Activated T-cell treated with anti-CD3 and anti-CD28 coated beads, Interleukin-2, amount 50 U/mL, for 72 hours (primary cell): ENCODE measurements at places on chromosomes 7 and 10.
A peak's percentile ranks its signal among the peaks of the same experiment; 100 is the strongest.

DNA sequence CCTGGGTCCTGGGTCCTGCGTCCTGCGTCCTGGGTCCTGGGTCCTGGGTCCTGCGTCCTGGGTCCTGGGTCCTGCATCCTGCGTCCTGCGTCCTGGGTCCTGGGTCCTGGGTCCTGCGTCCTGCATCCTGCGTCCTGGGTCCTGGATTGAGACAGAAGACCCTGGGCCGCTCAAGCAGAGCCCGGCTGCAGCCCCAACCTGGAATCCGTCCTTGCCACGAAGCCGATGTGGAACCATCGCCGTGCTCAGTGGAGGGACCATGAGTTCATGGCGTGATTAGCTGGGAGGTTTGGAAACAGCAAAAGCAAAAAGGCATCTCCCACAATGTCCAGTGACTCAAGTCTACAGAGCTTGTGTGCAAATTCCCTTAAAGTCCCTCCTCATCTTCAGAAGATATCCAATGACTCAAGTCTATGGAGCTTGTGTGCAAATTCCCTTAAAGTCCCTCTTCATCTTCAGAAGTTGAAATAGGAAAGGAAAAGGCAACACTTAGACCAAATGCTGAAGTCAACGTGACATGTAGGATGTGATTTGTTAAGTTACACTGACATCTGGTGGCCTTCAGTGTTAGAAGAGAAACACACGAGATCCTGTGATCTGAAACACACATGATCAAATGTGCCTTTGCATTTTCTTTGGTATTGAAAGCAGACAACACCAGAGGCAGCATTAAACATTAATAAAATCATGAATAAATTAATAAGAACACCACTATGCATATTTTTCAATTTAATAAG lies 179.9 kb downstream of the PTPRN2 start:
- DNase-seq = peak; percentile 9
- no peaks in the 10 kb centered on the region for H3K36me3 ChIP-seq
- no peaks in the 10 kb centered on the region for H3K4me1 ChIP-seq

DNA sequence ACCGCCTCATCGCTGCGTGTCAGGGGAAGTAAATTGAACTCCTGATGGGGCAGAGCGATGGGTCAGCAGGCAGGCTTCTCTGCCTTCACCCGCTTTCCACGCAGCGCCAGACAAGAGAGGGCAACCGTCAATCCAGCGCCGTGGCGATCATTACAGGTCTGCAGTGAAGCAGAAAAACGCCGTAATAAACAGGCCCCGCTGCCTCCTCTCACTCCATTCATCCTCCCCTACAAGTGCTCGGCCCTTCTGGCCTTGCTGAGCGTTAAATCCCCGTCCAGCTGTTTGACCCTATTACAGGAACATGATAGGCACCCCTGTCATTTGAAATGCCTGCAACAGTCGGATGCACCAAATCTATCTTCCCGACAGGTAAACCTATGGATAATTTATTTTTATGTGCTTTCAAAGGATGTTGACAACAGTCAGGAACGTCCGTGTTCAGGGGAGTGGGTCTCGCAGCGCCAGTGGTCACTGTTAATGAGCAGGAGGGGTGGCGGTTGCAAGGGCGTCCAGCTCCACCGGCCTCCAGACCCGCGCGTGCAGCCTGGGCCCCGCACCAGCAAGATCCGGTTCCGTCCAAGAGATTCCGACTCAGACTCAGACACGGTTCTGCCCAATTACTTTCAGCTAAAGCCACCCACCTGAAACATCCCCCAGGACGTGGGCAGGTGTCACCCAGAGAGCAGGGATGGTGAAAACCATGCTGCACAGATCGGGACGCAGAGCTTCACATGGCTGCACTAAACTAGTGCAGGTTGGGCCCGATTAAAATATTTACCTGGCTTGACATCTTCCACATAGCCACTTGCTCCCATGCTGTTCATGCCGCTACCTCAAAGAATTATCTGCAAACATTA lies 508.0 kb upstream of the MGMT start:
- H3K27me3 ChIP-seq = no peaks in the 10 kb centered on the region
- no peaks in the 10 kb centered on the region for H3K4me1 ChIP-seq
- H3K36me3 ChIP-seq = no peaks in the 10 kb centered on the region
- DNase-seq = no peak
- H3K27ac ChIP-seq = no peak overlapping the region

- no peaks in the 10 kb centered on the region for H3K27me3 ChIP-seq
- H3K36me3 ChIP-seq = no peaks in the 10 kb centered on the region
- H3K27ac ChIP-seq = no peak overlapping the region
- H3K4me3 ChIP-seq = no peak overlapping the region
- DNase-seq = no peak
Measured at GRCh38 chr10:99984211-99985034, 25.3 kb downstream of the DNMBP start.

DNA sequence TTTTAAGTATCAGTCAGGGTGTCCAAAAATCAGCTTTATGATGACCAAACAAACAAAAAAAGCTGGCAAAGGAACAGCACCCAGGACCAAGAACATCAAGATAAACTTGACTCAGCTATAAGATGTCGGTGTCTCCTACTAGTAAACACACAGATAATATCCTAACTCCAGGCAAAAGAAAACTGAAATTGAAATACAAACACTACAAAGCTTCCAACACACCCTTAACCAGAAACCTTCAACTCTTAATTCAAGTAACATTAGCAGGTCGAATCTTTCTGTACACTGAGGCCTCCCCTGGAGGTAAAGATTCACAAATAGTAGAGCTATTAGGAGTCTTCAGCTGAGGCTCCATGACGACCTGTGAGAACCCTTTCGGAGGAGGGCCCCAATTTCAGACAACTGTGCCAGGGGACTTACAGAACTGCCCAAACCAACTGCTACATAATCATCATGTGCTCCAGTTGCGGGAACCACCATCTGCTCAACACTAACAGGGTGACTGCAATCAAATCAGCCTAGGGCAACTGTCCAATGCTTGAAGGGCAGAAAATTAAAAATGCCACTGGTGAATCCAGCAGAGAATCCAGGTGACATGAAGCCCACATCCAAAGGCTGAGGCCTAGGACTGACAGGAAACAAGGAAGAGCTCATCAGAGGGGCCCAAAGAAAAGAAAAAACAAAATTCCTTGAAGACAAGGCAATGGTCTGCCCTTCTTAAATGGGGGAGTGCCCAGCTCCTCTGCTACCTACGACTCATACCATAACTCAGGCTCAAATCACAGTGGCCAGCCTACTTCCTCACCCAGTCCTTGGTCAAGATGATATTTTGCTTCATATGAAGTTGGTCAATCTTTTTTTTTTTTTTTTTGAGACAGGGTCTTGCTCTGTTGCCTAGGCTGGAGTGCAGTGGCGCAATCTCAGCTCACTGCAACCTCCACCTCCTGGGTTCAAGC lies 20.0 kb downstream of the XPNPEP1 start:
- peak; percentile 25 for DNase-seq
- H3K27me3 ChIP-seq = no peaks in the 10 kb centered on the region
- H3K4me1 ChIP-seq = peaks cover 35% of the 10 kb centered on the region
- peak overlapping the region; percentile 93 for H3K27ac ChIP-seq

GRCh38 chr10:79409726-79410085 lies 35.7 kb downstream of the ZCCHC24 start:
- peaks cover 5% of the 10 kb centered on the region for H3K4me1 ChIP-seq
- no peak overlapping the region for H3K4me3 ChIP-seq
- no peak overlapping the region for H3K27ac ChIP-seq
- no peaks in the 10 kb centered on the region for H3K36me3 ChIP-seq
- no peaks in the 10 kb centered on the region for H3K27me3 ChIP-seq

- H3K36me3 ChIP-seq = no peaks in the 10 kb centered on the region
- peaks cover 29% of the 10 kb centered on the region for H3K27me3 ChIP-seq
- no peak overlapping the region for H3K4me3 ChIP-seq
- no peak overlapping the region for H3K27ac ChIP-seq
- DNase-seq = no peak
- H3K4me1 ChIP-seq = no peaks in the 10 kb centered on the region
Measured at GRCh38 chr7:27438881-27439589, 196.4 kb downstream of the EVX1 start.

GRCh38 chr7:128427289-128427891 lies 17.6 kb upstream of the IMPDH1 start:
- DNase-seq = no peak
- no peak overlapping the region for H3K4me3 ChIP-seq
- peaks cover 16% of the 10 kb centered on the region for H3K27me3 ChIP-seq

DNA sequence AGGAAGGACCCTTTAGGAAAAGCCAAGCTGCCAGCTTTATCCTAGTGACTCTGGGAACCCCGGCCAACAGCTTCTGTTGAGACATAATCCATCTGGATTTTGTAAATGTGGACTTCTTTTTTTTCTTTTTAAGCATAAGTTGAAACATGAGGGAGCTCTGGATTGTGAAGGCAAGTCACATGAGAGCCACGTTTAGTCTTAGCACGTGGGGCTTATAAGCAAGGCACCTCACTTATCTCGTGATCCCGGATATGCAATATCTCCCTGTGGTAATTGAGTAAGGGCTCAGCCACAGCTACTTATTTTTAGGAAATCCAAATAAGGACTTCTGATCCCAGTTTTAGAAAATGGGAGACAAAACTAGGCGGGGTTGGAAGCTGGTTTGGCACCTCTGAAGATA lies 111.2 kb upstream of the PTN start:
- H3K4me1 ChIP-seq = no peaks in the 10 kb centered on the region
- H3K27me3 ChIP-seq = peaks cover 8% of the 10 kb centered on the region
- no peak for DNase-seq
- no peak overlapping the region for H3K27ac ChIP-seq
- H3K4me3 ChIP-seq = no peak overlapping the region

- H3K4me3 ChIP-seq = no peak overlapping the region
- no peaks in the 10 kb centered on the region for H3K27me3 ChIP-seq
- no peaks in the 10 kb centered on the region for H3K4me1 ChIP-seq
- no peaks in the 10 kb centered on the region for H3K36me3 ChIP-seq
- H3K27ac ChIP-seq = no peak overlapping the region
Measured at GRCh38 chr7:120054376-120055100, 218.4 kb upstream of the KCND2 start.

DNA sequence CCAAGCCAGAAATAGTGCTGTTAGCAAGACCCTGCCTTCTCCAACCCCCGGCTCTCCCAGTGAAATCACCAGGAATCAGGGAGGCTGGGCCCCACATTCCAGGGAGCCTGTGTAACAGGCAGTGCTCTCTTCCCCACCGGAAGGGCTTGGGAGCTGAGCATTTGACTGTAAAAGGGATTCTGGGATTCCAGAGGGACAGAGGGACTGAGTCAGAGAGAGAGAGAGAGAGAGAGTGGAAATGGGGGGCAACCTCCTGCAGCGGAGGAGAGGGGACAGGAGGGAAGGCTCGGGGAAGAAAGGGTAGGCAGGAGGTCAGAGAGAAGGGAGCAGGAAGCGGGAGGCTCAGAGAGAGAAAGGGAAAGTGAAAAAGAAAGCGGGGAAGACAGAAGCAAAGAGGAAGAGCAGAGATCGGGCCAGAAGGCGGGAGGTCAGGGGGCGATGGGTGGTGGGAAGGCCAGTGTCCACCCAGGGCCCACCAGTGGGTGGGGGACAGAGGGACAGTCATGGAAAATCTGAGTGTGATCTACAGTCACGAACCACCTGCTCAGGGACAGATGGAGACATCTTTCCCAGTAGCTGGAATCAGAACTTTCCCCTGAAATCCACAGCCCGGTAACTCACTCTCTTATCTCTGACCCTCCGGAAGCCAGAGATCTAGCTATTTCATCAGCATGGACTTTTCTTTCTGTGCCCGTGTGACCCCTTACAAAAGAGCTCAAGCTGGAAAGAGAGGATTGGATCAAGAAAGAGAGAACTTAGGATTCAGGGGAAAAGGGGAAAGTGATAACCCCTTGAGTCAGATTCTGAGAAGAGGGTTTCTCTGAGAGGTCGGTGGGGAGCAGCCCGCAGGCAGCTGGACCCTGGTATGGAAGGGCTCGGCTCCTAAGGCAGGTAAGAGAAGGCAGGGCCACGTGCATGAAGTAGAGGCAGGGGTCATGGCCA lies 4.6 kb upstream of the SERPINE1 start:
- H3K27ac ChIP-seq = no peak overlapping the region
- peak overlapping the region; percentile 71 for H3K4me3 ChIP-seq
- H3K27me3 ChIP-seq = peaks cover 56% of the 10 kb centered on the region
- no peak for DNase-seq
- H3K4me1 ChIP-seq = peaks cover 36% of the 10 kb centered on the region

DNA sequence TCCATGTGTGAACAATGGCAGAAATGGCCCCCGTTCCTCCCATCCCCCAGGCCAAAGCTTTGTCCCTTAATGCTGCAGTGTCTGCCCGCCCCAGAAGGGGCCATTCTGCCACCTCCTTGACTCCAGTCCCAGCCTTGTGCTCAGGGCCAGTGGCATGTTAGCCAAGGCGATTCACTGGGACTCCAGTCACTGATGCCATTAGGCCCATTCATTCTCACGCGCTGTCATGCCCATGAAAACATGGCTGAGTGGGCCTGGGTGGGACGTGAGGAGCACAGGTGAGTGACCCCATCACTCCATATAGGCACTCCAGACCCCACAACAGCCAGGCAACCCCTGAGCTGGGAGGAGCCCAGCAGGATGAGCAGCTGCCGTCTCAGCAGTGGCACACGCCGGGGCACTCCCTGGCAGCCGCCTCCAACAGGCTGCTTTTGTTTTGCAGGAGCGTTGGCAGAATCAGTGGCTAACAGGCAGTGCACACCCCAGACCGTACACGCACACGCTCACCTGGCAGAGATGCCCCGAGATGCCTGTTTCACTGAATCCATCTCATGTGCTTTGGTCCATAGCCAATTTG lies 79.5 kb downstream of the TCERG1L start:
- H3K27me3 ChIP-seq = no peaks in the 10 kb centered on the region
- DNase-seq = no peak
- no peaks in the 10 kb centered on the region for H3K36me3 ChIP-seq
- no peak overlapping the region for H3K4me3 ChIP-seq

GRCh38 chr7:141737118-141737835 lies 881 bp upstream of the SSBP1 start:
- H3K4me1 ChIP-seq = peaks cover 37% of the 10 kb centered on the region
- peak overlapping the region; percentile 99 for H3K27ac ChIP-seq
- peak overlapping the region; percentile 94 for H3K4me3 ChIP-seq
- peak; percentile 3 for DNase-seq

- H3K4me1 ChIP-seq = peaks cover 55% of the 10 kb centered on the region
- no peak overlapping the region for H3K27ac ChIP-seq
- H3K36me3 ChIP-seq = peaks cover 3% of the 10 kb centered on the region
- DNase-seq = peak; percentile 33
- no peak overlapping the region for H3K4me3 ChIP-seq
Measured at GRCh38 chr7:2100278-2101208, 132.2 kb downstream of the MAD1L1 start.
